Muscle of back (tissue), 13 donors: ENCODE measurements at places on chromosomes 2 and 18. TPM values are rescaled to one million over a fixed set of nuclear protein-coding genes. Genes with fewer than 3 reads are reported as not detected.

Gene CCDC68
- polyA plus RNA-seq, result 0.75 TPM

Gene TWIST2
- polyA plus RNA-seq, result 8.7 TPM

Gene OLA1
- polyA plus RNA-seq, result 179 TPM

Gene ALK
- polyA plus RNA-seq, result 0.09 TPM

Gene YIPF4
- polyA plus RNA-seq, result 52.7 TPM

Gene CROCC2
- polyA plus RNA-seq, result 0.13 TPM

Gene HOXD8
- polyA plus RNA-seq, result 42.4 TPM

Gene ITGA4
- 28.9 TPM for polyA plus RNA-seq
